ENCODE measurements at places on chromosomes 12 and 14.

- no peak for DNase-seq
Measured at GRCh38 chr12:51977320-51977753, 25.8 kb downstream of the ACVR1B start.

DNA sequence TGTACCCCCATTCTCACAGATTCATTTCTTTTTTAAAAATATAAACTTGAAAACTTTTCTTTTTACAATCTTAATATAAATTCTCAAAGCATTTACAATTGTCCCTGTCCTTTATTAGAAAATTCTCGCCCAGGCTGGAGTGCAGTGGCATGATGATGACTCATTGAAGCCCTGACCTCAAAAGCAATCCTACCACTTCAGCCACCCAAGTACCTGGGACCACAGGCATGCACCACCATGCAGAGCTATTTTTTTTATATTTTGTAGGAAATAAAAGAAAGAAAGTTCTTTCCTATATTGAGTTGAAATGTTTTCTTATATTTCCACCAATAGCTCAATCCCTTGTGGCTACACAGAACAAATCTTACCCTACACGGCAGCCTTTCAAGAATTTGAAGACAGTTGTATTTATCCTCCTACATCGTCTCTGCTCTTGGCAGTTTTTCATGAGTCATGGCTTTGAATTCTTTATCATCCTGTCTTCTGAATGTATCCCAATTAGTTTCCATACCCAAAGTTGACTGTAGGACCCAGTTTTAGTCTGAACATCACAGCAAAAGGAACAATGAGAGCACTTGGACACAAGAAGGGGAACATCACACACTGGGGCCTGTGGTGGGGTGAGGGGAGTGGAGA lies 52.4 kb downstream of the SYT1 start:
- DNase-seq: no peak

- no peak for DNase-seq
Measured at GRCh38 chr12:116931665-116932064, 20.9 kb downstream of the FBXW8 start.

DNA sequence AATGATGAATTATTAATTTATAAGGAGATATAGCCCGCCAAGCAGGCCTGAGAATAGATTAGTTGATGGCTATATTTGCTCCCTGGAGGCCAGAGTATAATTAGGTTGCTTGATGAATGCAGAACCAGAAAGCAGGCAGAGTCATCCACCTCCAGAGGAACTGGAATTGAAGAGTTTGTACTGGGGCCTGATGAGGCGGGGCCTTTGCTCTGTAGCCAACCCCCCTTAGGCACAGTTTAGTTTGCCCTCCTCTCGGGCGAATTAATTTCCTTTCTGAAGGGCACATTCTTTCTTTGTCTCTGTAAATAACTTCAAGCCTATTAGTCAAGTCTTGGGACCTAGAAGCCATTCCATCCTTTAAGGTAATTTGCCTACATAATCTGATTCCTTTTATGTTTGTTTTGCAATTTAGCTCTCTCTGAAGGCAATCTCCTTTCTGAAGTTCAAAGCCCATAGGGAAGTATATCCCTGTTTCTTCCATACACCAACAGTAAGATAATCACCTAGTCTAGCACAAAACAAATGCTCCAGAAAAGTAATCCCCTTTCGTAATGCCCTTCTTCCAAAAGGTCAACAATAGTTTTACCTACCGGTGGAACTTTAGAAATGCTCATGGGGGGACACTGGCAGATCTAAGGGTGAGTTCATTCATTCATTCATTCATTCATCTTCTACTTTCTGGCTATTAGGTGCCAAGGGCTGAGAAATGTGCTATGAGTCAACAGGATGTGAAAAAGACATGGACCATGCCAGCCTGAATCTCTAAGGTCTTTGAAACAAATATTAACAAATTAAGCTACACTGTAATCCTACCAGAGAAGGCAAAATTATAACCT lies 84.8 kb upstream of the NUDT4 start:
- DNase-seq: no peak

- DNase-seq: no peak
Measured at GRCh38 chr12:22355011-22355580, 20.6 kb upstream of the ST8SIA1 start.
